ENCODE measurements at places on chromosomes 5 and 9.

GRCh38 chr5:33857037-33857436 is 34.8 kb downstream of the ADAMTS12 start:
- DNase-seq = no peak

DNA sequence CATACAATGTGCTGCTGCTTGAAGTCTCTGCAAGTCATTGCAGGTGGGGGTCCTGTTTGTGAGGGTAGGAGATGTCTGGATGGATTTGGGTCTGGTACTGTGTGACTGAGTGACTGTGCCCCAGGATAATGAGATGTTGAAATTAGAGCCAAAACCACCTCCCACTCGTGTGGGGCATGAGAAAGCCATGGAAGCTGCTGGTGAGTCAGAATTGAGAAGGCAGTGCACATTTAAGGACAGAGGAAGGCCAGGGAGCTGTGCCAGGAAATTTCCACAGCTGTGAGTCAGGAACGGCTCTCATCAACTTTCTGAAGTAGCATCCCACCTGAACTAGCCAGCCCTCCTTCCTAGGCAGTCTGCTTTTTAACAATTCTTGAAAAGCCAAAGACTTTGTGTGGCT is 229.8 kb downstream of the DRD1 start:
- DNase-seq = no peak

GRCh38 chr5:11273180-11273903 is 512.3 kb upstream of the DAP start:
- DNase-seq = no peak

DNA sequence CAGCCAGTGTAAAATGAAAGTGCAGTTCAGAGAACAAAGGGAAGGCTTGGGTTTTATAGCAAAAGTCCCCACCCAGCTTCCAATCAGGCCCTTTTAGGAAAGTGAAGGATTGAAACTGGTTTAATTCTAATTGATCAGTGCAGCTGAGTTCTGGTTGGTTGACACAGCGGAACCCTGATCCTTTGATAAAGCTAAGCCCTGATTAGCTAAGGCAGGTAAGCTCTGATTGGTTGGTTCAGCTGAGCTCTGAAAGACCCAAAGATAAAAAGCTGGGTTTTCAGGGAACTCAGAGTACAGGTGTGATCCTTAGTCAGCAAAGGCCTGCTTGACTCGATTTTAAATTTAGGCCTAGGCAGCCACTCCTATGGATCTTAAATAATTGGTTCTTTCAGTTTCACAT is 70.8 kb upstream of the PRRC1 start:
- no peak for DNase-seq

DNA sequence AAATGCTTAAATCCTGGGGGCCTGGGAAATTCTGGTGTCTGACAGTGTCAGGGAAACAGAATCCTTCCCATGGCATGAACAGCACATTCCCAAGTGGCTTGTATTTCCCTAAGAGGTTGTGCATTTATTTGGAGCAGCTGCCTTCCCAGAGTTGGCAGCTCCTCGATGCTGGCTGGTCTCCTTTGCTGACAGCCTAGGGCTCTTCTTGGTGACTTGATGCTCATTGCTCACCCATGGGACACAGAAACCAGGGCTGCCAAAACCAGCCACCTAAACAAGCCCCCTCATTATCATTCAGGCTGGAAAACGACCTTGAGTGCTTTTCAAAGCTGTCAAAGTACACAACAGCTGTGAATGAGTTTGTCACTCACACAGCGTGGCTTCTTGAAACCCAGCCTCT is 24.2 kb downstream of the ENHO start:
- no peak for DNase-seq

DNA sequence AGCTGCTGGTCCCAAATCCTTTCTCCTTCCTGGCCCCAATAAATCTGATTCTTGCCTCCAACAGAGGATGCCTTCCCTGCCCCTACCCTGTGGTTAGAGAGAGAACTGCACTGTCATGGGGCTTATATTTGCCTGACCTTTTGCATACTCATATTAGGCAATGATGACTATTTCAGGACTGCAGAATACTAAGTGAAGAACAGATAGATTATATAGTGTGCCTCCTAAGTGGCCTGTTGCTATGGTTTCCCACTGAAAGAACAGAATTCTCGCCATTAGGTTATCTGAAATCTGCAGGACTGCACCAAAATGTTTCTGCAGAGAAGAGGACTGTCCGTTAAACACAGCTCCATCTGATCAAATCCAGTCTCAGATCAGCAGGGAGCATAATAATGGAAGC is 87.3 kb upstream of the CCNG1 start:
- no peak for DNase-seq

DNA sequence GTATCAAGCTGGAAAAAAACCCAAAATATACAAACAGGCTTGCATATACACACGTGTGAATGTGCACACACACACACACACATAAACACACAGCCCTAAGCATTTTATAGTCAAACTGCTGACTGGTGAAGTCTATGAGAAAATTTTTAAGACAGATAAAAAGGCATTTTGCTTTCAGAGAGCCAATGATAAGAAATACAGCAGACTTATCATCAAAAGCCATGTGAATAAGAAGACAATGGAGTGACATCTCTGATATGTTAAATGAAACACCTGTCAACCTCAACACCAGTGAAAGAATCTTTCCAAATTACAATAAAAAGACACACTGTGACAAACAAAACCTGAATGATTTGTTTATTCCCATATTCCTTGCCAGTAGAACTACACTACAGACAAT is 233.3 kb downstream of the CDH9 start:
- DNase-seq = no peak

GRCh38 chr9:84310883-84311282 is 29.7 kb downstream of the SLC28A3 start:
- no peak for DNase-seq

DNA sequence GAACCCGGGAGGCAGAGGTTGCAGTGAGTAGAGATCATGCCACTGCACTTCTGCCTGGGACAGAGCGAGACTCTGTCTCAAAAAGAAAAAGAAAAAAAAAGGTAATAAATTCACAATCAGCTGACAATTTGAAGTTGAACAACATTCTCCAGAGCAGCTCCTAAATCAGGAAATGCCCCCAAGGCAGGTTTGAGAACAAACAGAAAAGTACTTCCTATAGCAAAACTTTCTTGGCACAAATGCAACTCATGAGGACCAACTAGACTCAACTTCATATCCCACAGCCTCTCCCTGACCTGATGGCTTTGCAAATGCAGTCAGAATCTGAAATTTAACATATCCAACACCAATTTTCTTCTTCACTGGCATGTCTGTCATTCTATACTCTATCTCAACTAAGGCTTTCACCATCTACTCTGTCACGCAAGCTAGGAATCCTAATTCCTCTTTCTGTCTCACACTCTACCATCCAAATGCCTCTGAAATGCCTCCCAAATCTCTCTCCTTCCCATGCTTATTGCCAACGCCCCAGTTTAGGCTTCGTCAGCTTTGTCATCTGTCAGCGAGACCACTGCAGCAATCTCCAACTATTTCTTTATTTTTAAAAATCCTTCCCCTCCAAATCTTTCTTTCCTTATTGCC is 113.3 kb downstream of the MAPKAP1 start:
- DNase-seq = no peak

DNA sequence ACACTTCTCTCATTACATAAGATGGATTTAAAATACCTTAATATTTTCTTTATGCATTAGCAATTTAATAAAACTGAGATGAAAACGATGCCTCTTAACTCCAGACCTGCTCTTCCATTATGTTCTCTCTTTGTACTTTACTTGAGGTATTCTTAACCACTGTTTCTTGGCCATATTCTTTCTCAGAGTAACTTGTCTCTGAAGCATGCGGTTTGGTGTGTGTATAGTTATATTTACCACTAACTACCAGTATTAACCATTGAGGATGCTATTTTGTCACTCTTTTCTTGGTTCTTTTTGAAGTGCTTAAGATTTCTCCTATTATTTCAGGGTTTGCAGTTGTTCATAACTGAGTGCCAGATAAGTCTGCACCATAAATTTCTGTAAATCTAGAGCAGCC is 17.9 kb downstream of the TMEM167A start:
- no peak for DNase-seq

GRCh38 chr9:123408313-123409262 is 52.6 kb downstream of the CRB2 start:
- DNase-seq = no peak

DNA sequence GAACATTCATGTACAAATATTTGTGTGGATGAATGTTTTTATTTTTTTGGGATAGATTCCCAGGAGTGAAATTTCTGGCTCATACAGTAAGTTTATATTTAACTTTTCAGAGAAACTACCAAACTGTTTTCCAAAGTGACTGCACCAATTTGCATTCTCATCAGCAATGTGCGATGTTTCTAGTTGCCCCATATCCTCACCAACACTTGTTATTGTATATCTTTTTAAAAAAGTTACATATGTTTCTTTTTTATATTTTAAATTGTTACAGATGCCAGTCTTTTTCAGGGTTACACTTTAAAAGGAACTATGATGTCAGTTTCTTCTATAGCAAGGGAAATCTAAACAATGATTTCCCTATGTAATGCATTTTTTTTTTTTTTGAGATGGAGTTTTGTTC is 49.1 kb upstream of the SEMA4D start:
- DNase-seq = no peak

DNA sequence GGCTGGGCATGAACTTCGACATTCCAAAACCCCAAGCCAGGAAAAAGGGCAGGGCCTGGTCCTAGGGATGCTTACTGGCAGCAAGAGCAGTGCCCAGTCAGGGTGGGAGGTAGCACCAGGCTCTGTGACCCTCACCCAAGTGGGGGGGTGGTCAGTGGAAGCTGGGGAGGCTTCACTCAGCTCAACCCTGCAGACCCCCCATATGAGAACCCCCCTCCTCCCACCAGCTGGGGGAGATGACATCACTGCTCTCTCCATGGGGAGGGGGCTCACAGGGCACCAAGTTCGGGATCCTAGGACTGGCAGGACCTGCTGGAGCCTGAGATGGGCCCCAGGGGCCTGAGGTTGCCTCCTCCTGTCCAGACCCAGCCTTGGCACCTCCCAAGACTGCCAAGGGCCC is 4.7 kb downstream of the DNLZ start:
- no peak for DNase-seq

DNA sequence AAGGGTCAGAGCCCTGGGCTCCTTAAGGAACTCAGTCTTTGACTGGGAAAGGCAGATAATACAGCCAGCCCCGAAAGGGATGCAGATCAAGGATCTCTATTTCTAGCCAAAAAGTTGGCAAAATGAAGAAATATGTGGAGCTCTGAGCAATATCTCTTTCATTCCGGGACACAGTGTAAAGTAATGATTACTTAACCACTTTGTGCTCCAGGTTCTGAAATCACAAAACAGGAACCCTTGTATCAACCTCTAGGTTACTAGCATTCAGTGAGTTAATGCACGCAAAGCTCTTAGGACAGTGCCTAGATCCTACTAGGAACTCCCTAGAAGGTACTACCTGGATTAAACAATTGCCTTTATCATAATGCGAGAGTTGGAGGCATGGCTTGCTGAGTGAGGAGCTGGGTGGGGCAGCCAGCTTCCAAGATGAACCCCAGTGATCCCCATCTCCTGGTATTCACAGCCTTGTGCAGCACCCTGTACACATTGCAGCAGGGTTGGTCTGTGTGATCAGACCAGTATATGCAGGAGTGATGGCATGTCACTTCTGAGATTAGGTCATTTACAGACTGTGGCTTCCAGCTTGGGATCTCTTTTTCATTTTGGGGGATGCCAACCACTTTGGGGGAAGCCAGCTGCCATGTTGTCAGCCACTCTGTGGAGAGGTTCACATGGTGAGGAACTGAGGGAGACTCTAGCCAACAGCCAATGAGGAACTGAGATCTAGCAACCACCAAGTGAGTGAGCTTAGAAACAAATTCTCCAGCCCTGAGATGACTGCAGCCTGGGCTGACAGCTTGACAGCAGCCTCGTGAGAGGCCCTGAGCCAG is 103.1 kb upstream of the SLC44A1 start:
- DNase-seq = no peak

Measured in WTC11 (cell line).